ENCODE measurements at places on chromosomes 16 and 17.

- peak; percentile 57 for DNase-seq
Observed at GRCh38 chr17:62968445-62968923, 2.4 kb downstream of the TANC2 start.

- DNase-seq = no peak
Observed at GRCh38 chr17:69062860-69063581, 2.3 kb upstream of the ABCA9 start.

GRCh38 chr17:54900457-54901229 is at the start of gene TOM1L1:
TSS of gene TOM1L1 (plus strand) at chr17:54900852. CDS start at chr17:54900866, 14 bp downstream.
- no peak for DNase-seq

GRCh38 chr17:19672009-19672750 is 23.6 kb downstream of the ALDH3A2 start:
- DNase-seq = no peak

DNA sequence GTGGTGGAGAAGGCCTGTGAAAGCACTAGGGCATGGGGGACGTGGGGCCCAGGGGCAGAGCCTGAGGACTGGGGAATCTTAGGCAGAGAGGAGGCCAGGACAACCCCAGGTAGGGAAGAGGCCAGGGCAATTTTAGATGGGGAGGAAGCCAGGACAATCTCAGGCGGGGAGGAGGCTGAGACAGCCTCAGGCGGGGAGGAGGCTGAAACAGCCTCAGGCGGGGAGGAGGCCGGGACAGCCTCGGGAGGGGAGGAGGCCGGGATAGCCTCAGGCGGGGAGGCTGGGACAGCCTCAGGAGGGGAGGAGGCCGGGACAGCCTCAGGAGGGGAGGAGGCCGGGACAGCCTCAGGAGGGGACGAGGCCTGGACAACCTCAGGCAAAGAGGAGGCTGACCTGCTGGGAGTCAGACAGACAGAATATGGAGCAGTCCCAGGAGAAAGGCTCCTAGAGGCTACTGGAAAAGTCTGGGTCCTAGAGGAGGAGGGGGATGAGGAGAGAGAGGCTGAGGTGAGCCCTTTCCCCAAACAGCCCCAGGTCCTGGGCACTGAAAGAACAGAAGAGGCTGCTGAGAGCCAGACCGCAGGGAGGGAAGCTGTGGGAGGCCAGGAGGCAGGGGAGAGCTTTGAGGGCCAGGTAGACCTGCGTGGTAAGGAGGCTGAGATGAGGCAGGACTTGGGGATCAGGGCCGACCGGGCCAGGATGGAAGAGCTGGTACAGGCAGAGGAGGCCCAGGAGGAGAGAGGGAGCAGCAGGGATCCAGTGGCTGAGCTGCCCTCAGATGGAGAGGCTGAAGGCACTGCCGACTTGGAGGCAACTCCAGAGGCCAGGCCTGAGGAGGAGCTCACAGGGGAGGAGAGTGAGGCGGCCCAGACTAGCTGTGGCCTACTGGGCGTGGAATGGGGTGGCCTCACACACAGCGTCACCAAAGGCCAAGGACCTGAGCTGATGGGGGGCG is 1.6 kb downstream of the APOBR start:
- no peak for DNase-seq

- no peak for DNase-seq
Observed at GRCh38 chr17:72115781-72116525, 4.9 kb upstream of the SOX9 start.

GRCh38 chr17:80665792-80666191 is 121.2 kb downstream of the RPTOR start:
- DNase-seq = no peak

- no peak for DNase-seq
Observed at GRCh38 chr17:65696739-65697394, 135.4 kb upstream of the AXIN2 start.

DNA sequence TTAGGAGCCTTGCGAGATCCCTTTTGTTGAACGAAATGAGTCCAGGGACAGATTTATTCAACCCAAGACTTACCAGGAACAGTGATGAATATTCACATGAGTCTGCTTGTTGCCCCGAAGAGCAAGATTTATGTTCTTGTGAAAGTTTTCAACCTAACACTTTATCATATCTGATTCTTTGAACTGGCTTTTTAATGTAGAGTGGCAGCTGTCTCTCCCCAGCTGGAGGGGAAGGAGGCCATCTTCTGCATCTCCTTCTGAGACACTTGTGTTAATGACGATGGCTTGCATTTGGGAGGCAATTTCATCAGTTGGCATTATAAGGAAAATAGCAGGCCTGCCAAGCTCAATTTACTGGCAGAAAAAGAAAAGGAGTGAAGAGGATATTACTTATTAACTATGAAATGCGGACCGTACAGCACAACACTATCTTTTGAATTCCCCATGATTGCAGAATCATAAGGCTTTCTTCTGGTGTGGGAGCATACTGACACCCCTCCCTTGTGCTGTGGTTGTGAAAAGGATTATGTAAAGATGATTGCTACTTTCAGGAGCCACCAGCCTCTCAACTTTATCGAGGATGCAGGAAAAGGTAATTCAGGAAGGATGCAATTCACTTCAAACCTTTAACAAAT is 35.7 kb downstream of the SMARCE1 start:
- no peak for DNase-seq

DNA sequence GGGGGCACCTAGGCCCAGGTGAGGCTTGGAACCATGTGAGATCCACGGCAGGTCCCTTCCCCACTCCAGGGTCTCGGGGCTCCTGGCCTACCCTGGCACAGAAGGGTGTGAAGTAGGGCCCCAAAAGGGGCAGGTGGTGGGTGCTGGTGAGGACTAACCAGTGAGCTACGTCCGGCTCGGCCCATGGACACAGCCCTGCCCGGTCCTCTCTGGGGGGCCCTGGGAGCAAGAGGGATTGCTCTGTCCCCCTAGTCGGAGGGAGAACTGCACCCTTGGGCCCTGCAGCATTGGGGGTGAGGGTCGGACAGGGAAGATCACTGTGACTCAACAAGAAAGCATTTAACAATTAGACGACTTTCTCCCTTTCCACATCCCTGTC is 2.9 kb downstream of the ENPP7 start:
- DNase-seq = no peak

DNA sequence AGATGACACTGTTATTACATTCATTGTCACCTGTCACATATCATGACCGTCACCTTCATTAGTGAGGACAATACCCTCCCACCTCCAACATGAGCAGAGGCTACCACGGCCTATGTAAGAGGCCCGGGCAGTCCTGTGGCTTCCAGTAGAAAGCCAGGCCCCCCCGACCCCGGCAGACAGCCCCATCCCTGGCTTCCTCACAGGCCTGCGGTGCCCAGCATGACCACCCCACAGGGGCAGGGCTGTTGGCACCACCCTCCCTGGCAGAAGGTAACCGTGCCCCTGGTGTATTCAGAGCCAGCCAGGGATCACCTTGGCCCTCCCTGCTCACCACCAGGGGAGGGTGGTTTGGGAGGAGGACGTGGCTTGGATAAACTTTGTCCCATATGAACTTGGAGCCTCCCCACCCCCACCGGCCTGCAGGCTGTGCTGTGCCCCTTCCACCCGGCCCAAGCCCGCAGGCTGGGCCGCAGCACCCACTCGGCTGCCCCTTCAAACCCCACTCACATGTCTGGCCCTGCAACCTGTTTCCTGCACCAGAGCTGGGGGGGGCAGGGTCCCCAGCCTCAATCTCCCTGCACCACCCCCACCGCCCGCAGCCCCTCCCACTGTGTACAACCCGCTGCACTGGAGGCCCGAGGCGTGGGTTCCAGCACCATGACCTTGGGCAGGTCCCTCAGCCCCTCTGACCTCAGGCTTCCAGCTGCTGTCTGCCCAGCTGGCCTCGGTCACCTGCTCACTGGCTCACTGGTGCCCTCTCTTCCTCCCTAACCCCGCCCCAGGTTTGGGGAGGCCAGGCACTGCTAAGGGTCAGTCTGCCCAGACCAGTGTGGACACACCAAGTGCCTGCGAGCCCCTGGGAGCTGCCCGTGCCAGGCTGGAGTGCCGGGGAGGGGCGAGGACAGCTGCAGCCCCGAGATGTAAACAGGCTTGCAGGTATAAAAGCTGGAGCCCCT is 12.4 kb upstream of the AATK start:
- DNase-seq = no peak

- DNase-seq = no peak
Observed at GRCh38 chr17:28041844-28042656, 427 bp upstream of the NLK start.

GRCh38 chr17:79374087-79374689 is 236.7 kb downstream of the RBFOX3 start:
- DNase-seq = no peak

DNA sequence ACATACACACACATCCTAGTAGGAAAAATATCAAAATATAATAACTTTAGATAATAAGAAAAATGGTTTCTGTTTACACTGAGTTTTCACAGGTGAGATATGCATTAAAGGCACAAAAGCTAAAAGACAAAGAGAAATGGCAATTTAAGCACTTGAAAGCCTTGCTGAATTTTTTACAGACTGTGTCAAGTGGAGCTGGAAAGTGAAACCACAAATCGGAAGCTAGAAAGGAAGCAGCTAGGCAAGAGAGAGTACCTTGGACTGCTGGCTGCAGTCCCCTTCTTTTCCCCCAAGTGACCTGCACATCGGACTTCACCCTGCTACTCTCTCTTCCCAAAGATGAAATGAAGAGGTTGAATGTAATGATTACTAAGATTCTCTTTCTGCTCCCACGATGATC is 135.1 kb downstream of the CDH13 start:
- DNase-seq = no peak

DNA sequence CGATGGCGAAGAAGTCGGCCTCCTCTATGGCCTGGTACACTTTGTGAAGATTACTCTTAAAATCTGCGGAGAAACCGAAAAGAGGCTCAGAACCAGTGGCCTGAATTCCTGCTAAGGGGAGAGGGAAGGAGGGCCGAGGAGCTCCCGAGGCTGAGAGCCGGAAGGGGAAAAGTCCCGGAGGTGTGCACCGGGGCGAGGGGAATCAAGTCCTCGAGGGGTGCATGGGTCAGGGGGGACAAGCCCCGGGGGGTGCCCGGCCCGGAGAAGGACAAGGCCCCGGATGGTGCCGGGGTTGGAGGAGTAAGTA is 495 bp downstream of the PARN start:
- no peak for DNase-seq

GRCh38 chr16:716200-716568 is 1.3 kb downstream of the METRN start:
- DNase-seq = no peak

DNA sequence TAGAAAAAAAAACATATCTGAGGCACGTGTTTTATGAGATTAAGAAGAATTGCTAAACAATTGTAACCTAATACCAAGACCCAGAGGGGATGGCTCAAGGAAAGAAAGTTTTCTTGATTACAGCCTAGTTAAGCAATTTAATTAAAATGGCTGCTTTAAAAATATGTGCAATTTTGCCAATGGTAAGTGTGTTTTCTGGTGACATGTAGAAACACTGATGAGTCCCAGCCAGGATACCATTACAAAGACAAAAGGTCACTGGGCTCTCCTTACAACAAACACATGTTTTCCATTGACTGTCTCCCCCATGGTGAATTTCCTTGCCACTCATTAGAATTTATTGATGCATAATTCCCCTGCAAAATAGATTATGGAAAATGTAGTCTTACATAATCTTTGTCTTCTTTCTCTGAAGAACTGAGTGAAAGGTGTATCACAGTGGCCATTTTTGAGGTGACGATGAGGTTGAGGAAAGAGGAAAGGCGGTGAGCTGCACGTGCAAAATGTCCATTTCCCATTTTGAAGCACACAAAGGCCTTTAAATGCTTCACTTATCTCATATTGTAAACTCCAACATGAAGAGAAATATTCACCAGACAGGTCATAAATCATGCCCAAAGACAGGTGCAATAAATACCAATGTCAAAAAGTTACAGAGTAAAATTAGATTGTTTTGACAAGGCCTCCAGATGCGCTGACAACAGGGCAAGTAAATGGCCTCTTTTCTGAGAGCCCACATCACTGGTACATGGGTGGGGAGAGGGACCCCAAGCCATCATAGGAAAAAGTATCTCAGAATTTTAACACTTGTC is 696.9 kb downstream of the KCNJ2 start:
- DNase-seq = no peak

- DNase-seq = no peak
Observed at GRCh38 chr16:49899991-49900695, 44.2 kb upstream of the ZNF423 start.

DNA sequence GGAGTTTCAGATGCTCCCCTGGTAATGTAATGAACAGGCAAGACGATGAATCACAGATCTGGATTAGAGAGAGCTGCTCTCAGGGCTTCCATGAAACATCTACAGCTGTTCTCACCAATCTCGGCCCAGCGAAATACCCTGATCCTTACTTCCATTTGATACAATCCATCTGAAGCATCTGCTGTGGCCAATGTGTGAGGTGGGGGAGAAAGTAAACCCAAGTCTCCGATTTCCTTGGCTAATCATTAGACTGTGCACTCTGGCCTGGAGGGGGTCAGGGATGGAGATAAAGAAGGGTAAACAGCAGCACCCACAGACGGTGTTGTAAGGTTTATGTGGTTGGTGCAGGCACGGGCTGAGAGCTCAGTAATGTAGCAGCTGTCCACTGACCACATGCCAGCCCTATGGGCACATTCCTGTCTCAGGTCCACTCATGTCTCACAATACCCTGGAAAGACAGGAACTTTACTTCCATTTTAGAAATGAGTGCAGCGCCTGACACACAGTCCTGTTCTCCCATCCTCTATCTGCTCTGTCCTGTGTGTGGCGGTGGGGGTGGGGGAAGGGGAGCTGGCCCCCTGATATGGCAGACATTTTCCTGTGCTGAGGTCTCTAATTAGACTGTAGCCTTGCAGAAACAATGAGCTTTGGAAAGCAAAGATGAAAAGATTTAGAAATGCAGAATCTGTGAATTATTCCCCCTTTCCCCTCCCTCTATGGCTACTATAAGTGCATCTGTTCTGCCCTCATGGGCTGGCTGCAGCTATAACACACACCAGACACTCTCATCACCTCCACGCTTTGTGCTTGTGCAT is 48.3 kb upstream of the ERN1 start:
- DNase-seq = no peak

DNA sequence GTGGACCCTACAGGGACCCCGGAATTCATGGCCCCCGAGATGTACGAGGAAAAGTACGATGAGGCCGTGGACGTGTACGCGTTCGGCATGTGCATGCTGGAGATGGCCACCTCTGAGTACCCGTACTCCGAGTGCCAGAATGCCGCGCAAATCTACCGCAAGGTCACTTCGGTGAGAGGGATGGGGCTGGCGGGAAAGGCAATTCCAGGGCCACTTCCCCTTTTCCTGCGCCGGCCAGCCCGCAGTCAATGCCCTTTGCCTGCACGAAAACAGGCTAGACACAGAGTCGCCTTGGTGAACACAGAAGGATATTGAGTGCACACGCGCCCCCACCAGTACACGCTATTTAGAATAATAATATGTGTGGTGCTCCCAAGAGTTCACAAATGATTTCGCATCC is 4.0 kb downstream of the WNK4 start:
- no peak for DNase-seq

DNA sequence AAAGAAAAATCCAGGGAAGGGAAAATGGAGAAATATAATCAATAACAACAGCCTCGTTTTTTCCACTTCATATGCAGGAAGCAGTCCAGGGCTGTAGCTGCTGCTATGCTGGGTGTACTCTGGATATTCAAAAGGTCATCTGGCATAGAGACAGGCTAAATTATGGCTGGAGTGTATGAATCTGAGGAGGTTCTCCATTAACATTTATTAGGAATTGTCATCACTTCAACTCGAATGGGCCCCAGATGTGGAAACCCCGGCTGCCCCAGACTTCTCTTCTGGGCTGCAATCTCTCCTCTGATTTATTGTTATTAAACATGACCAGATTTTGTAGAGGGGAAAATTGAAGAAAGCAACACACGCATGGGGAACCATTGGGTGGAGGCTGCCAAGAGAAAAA is 33.5 kb upstream of the SKAP1 start:
- no peak for DNase-seq

GRCh38 chr16:78102122-78102660 is 2.7 kb downstream of the WWOX start:
- DNase-seq = no peak

- DNase-seq = peak; percentile 44
Observed at GRCh38 chr17:50056217-50056960, 479 bp downstream of the ITGA3 start.

All from stimulated activated effector memory CD8-positive, alpha-beta T cell treated with anti-CD3 and anti-CD28 coated beads, Interleukin-12 subunit alpha, Interleukin-12 subunit beta, amount 100 ng/mL, for 72 hours (primary cell).